ENCODE measurements at places on chromosomes 3 and 15. TPM values are rescaled to one million over a fixed set of nuclear protein-coding genes. Genes with fewer than 3 reads are reported as not detected.

DNA sequence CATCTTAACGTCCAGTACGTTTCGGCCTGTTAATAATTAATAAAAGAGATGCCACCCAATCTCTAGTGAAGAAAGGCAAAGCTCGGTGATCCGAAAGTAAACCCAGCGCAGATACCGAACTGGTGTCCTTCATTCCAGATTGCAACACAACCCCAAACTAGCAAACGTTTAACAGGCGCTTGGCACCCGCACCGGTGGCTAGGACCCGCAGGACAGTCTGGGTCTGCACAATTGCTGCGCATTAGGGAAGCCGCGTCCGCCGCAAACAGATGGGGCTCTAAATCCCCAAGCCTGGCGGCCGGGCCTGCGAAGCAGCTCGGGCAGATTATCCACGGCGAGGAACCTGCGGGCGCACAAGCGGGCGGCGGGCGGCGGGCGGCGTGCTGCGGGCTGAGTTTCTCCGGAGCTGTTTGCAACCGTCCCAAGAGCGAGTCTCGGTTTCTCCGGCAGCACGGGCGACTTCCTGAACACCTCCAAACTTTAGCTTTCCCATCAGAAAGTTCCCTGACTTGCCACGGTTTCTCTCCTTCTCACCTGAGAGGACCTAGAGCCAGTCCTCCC, 112.1 kb upstream of the ICE2 start:
- H3K27ac ChIP-seq = no peak overlapping the region
- H3K27me3 ChIP-seq = peaks cover 81% of the 10 kb centered on the region
- peak overlapping the region; percentile 65 for H3K4me3 ChIP-seq
- H3K4me1 ChIP-seq = peaks cover 24% of the 10 kb centered on the region
- no peaks in the 10 kb centered on the region for H3K36me3 ChIP-seq

DNA sequence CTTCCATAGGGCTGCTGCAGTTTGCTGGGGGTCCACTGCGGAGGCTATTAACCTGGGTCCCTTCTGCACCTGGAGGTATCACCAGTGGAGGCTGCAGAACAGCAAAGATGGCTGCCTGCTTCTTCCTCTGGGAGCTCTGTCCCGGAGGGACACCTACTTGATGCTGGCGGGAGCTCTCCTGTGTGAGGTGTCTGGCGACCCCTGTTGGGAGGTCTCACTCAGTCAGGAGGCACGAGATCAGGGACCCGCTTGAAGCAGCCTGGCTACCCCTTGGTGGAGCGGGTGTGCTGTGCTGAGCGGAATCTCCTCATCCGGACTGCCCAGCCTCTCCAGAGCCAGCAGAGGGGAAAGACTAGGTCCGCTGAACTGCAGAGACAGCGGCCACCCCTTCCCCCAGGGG, 56.0 kb upstream of the CTXND1 start:
- H3K4me1 ChIP-seq = peaks cover 11% of the 10 kb centered on the region
- no peak overlapping the region for H3K27ac ChIP-seq
- H3K27me3 ChIP-seq = peaks cover 23% of the 10 kb centered on the region
- H3K36me3 ChIP-seq = no peaks in the 10 kb centered on the region
- H3K4me3 ChIP-seq = no peak overlapping the region
- DNase-seq = no peak

DNA sequence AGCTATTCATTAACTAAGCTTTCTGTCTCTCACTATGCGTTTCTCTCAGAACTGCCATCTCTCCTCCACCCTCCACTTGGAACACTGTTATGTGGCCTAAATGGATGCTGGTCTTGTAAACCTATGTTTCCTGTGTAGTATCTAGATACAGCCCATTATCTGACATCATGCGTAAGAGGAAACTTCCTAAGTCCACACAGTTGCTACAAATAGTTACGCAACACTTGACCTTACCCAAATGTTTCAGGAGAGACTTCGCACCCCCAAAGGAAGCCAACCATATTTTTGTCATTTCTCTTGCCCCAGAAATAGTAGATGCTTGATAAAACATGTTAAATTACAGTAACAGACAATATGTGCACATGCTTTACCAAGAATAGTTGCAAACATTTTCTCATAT, 87.2 kb upstream of the TPRG1 start:
- no peaks in the 10 kb centered on the region for H3K36me3 ChIP-seq
- no peak overlapping the region for H3K27ac ChIP-seq
- H3K4me1 ChIP-seq = peaks cover 11% of the 10 kb centered on the region
- DNase-seq = no peak

GRCh38 chr3:194931865-194932264, 246.2 kb downstream of the FAM43A start:
- H3K27me3 ChIP-seq = no peaks in the 10 kb centered on the region
- no peak for DNase-seq
- H3K4me1 ChIP-seq = peaks cover 31% of the 10 kb centered on the region
- H3K36me3 ChIP-seq = no peaks in the 10 kb centered on the region
- no peak overlapping the region for H3K27ac ChIP-seq

- H3K4me3 ChIP-seq = no peak overlapping the region
- no peaks in the 10 kb centered on the region for H3K27me3 ChIP-seq
- H3K36me3 ChIP-seq = no peaks in the 10 kb centered on the region
- no peak overlapping the region for H3K27ac ChIP-seq
- peaks cover 10% of the 10 kb centered on the region for H3K4me1 ChIP-seq
- DNase-seq = no peak
Observed at GRCh38 chr15:47203993-47204392, 513.3 kb upstream of the SEMA6D start.

- no peak overlapping the region for H3K4me3 ChIP-seq
- no peaks in the 10 kb centered on the region for H3K36me3 ChIP-seq
- no peak for DNase-seq
- H3K27me3 ChIP-seq = no peaks in the 10 kb centered on the region
- no peak overlapping the region for H3K27ac ChIP-seq
Observed at GRCh38 chr3:29759411-29760225, 478.7 kb downstream of the RBMS3 start.

GRCh38 chr15:68383161-68384074, 48.5 kb downstream of the ITGA11 start:
- H3K27ac ChIP-seq = no peak overlapping the region
- DNase-seq = no peak
- no peak overlapping the region for H3K4me3 ChIP-seq
- H3K27me3 ChIP-seq = peaks cover 4% of the 10 kb centered on the region
- H3K4me1 ChIP-seq = peaks cover 5% of the 10 kb centered on the region

DNA sequence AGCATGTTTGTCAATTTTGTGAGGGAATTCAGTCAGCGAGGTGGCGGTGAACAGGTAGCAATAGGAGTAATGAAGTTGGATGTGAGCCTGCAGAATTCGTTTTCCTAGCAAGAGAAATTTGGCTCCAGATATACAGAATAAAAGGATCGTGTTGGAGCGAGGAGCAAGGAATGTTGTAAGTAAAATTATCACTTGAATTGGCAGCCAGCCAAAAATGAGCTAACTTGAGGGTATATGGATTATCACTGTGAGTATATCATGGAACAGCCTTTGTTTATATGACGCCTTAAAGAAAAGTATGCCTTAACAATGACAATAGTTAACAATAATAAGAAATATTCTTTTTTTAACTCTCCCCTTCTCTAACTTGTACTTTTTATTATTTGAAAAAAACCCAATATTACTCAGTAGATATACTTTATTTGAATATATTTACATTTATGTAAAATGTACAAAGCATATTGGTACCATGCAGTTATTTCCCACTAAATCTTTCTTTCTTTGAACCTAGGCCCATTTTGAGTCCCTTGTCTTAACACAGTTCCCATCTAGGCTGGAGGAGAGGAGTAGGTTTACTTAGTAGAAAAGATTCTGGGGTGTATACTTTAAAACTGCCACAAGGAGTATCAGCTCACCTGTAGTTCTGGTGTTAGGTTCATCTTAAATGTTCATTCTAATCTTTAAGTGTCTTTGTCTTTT, 29.3 kb downstream of the EPHA6 start:
- peaks cover 17% of the 10 kb centered on the region for H3K4me1 ChIP-seq
- no peaks in the 10 kb centered on the region for H3K36me3 ChIP-seq
- no peak overlapping the region for H3K4me3 ChIP-seq
- no peak for DNase-seq
- H3K27ac ChIP-seq = peak overlapping the region; percentile 14

DNA sequence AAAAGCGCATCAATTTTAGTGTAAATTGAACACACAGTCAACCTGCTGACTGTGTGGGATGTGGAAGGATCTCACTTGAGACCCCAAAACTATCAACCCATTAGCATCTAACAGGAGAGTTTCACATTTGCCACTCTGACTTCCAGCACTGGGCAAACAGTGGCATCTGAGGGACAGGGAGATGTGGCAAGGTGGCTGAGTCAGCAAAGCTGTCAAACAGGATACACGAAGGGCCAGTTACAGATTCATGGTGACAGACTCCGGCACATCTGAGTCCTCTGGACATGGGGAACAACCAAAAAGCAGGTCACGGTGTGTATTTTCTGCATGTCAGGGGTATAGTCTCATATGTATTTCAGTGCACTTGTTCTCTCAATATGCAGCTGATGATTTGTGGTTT, 573.4 kb upstream of the PPP2R3A start:
- no peaks in the 10 kb centered on the region for H3K4me1 ChIP-seq
- no peak overlapping the region for H3K27ac ChIP-seq
- no peak overlapping the region for H3K4me3 ChIP-seq

- DNase-seq = no peak
- no peak overlapping the region for H3K4me3 ChIP-seq
- no peaks in the 10 kb centered on the region for H3K36me3 ChIP-seq
Observed at GRCh38 chr3:140767566-140767965, 89.7 kb downstream of the TRIM42 start.

GRCh38 chr3:62761711-62762110, 113.5 kb downstream of the CADPS start:
- peaks cover 13% of the 10 kb centered on the region for H3K27me3 ChIP-seq
- no peaks in the 10 kb centered on the region for H3K36me3 ChIP-seq
- peaks cover 3% of the 10 kb centered on the region for H3K4me1 ChIP-seq
- H3K27ac ChIP-seq = no peak overlapping the region
- no peak overlapping the region for H3K4me3 ChIP-seq

GRCh38 chr15:65051266-65051665, 6.1 kb downstream of the SLC51B start:
- no peak for DNase-seq
- no peak overlapping the region for H3K4me3 ChIP-seq
- no peaks in the 10 kb centered on the region for H3K36me3 ChIP-seq
- H3K27ac ChIP-seq = no peak overlapping the region
- H3K4me1 ChIP-seq = peaks cover 14% of the 10 kb centered on the region
- H3K27me3 ChIP-seq = no peaks in the 10 kb centered on the region

DNA sequence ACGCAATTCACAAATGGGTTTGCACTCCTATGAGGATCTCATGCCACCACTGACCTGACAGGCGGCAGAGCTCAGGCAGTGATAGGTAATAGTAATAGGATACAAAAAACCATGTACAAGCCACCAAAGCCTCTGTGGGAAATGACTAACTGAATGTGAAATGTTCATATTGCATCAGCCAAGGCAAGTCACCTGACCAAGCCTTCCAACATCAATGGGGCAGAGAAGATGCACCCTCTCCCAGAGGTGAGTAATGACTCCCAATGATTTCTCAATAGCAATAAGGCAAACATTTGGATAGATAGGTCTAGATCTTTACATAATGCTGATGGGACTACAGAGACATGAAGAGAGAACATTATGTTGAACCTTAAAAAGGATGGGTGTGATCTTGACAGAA, 14.9 kb downstream of the CNTN3 start:
- no peak for DNase-seq
- no peak overlapping the region for H3K27ac ChIP-seq
- H3K4me1 ChIP-seq = no peaks in the 10 kb centered on the region
- no peak overlapping the region for H3K4me3 ChIP-seq
- peaks cover 7% of the 10 kb centered on the region for H3K27me3 ChIP-seq

DNA sequence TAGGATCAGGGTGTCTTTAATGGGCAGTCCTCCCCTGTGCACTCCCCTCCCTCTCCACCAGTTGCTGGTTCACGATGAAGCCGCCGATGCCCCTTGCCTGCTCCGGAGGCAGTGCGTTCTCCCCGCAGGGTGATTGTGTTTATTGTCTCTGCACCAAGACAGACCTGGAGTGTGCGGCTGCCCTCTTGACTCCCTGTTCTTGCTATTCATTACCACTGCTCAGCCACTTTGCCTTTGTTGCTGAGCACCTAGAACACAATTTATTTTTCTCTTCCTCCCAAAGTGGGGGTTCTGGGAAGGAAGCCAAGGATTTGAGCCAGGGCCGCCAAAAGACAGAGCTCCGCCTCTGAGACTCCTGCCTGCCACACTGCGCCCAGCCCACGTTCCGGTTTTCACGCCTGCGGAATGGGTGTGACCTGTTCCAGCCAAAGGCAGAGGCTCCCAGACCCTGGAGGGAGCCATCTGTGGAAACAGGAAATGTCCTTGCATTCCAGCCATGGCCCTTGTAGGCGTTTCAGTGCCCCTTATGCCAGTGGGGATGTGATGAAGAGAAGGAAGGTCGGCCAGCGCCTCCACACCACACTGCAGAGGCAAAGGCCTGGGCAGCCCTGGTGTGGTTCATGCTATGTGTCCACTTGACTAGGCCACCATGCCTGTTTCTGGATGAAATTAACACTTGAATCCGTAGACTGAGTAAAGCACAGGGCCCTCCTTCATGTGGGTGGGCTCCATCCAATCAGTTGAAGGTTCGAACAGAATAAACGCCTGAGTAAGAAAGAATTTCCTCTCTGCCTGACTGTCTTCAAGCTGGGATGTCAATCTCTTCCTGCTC, 85.8 kb downstream of the HMG20A start:
- peak overlapping the region; percentile 1 for H3K27ac ChIP-seq
- DNase-seq = no peak
- no peak overlapping the region for H3K4me3 ChIP-seq
- H3K36me3 ChIP-seq = peaks cover under 1% of the 10 kb centered on the region
- peaks cover 35% of the 10 kb centered on the region for H3K4me1 ChIP-seq

The SPESP1 gene
- total RNA-seq = not detected

The PTPN23 gene
- total RNA-seq = 50.6 TPM

The FAM3D gene
- total RNA-seq = 0.16 TPM

The CYP1A1 gene
- total RNA-seq = 0.27 TPM

The COPB2 gene
- 130 TPM for total RNA-seq

The PLS1 gene
- 7.2 TPM for total RNA-seq

The AMOTL2 gene
- 296 TPM for total RNA-seq

The FEZF2 gene
- not detected for total RNA-seq
